GM23248 (cell line): ENCODE measurements at places on chromosomes 6 and 20. TPM values are rescaled to one million over a fixed set of nuclear protein-coding genes. Genes with fewer than 3 reads are reported as not detected.
A peak's percentile ranks its signal among the peaks of the same experiment; 100 is the strongest.

RAMACL gene
- total RNA-seq = 0.13 and 2.1 TPM in 2 replicates

HLA-DMB gene
- total RNA-seq = not detected in 2 replicates

RHAG gene
- not detected in 2 replicates for total RNA-seq

TTK gene
- total RNA-seq = 12.0 and 16.7 TPM in 2 replicates

GRCh38 chr6:44127186-44128019, at the start of the genes MRPL14 and TMEM63B:
MRPL14 (minus strand) TSS chr6:44127452; CDS start chr6:44116611, 10,841 bp downstream.
TMEM63B (plus strand) TSS chr6:44127554; CDS start chr6:44134585, 7,031 bp downstream.
- peak; percentile 97 for DNase-seq
